ENCODE measurements at places on chromosomes 5 and 9. TPM values are rescaled to one million over a fixed set of nuclear protein-coding genes. Genes with fewer than 3 reads are reported as not detected.

Gene SLC6A18
- total RNA-seq = not detected

DNA sequence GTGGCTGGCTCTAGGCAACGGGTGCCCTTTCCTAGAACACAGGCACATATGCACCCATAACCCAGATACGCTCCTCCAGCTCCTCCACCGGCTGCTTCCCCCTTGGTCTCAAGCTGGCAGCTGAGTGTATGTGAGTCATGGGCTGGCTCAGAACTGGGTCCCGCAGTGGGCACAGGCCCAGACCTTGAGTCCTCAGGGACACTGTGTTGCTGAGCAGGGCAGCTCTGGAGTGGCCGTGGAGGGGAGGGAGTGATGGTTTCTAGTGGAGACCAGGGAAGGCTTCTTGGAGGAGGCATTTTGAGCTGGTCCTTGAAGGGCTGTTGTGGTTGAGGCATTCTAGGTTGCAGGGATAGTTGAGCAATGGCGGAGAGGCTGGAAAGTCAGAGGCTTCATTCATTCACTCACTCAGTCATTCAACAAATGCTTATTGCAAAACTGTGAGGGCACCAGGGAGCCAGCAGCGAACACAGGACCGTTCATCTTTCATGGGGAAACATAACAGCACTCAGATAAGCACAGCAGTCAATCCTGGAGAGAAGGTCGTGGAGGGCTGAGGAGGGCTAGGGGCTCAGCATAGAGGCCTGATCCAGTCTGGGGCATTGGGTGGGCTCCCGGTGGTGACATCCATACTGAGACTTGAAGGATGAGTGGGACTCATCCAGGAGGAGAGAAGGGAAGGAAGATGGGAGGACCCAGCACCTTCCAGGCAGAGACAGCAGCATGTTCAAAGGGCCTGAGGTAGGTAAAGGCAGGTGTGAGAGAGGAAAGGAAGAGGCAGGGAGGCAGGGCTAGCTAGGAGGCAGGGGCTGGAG lies 2.4 kb downstream of the BBLN start:
- H3K4me3 ChIP-seq = peak overlapping the region; percentile 83
- H3K27ac ChIP-seq = no peak overlapping the region
- no peak for DNase-seq

DNA sequence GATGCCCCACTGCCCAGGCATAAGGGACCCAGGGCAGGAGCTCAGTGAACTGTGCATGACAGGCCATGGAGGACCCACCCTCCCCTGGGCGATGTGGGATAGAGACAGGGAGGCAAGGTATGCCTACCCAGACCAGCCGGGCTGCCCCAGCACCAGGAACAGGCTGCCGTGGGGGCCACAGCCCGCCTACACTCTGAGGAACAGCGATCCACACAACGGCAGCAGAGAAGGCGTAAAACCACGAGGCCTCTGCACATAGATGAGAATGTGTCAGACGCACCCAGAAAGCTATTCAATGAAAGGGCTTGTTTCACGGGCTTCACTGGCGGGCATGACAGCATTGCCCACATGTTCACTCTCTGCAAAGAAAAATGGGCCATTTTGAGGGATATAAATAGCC lies 49.5 kb downstream of the SEMA4D start:
- no peaks in the 10 kb centered on the region for H3K27me3 ChIP-seq
- H3K27ac ChIP-seq = peak overlapping the region; percentile 93
- H3K36me3 ChIP-seq = peaks cover 70% of the 10 kb centered on the region
- H3K4me1 ChIP-seq = peaks cover 83% of the 10 kb centered on the region
- peak overlapping the region; percentile 71 for H3K4me3 ChIP-seq

GRCh38 chr5:115656404-115656803 lies 30.6 kb upstream of the TMED7 start:
- H3K27me3 ChIP-seq = peaks cover 37% of the 10 kb centered on the region
- H3K36me3 ChIP-seq = no peaks in the 10 kb centered on the region
- DNase-seq = no peak
- H3K4me1 ChIP-seq = no peaks in the 10 kb centered on the region

Measured in activated CD4-positive, alpha-beta T cell treated with anti-CD3 and anti-CD28 coated beads, Interleukin-2, amount 10 ng/mL, durations not matched to agents 24 days and 14 days (primary cell).